ENCODE measurements at places on chromosomes 13 and 19. TPM values are rescaled to one million over a fixed set of nuclear protein-coding genes. Genes with fewer than 3 reads are reported as not detected.

Gene CYP4F3
- 16.7 TPM for total RNA-seq

Gene PTPRH
- total RNA-seq, result 43.2 TPM

Gene SPART
- total RNA-seq, result not detected

Gene ZNF837
- 0.81 TPM for total RNA-seq

Gene ZNF776
- total RNA-seq, result 21.6 TPM

GRCh38 chr13:75792526-75793187 is 156.5 kb downstream of the LMO7 start:
- H3K27me3 ChIP-seq, result no peaks in the 10 kb centered on the region
- no peak overlapping the region for H3K4me3 ChIP-seq
- DNase-seq, result peak; percentile 9
- peaks cover 9% of the 10 kb centered on the region for H3K4me1 ChIP-seq
- H3K27ac ChIP-seq, result no peak overlapping the region

DNA sequence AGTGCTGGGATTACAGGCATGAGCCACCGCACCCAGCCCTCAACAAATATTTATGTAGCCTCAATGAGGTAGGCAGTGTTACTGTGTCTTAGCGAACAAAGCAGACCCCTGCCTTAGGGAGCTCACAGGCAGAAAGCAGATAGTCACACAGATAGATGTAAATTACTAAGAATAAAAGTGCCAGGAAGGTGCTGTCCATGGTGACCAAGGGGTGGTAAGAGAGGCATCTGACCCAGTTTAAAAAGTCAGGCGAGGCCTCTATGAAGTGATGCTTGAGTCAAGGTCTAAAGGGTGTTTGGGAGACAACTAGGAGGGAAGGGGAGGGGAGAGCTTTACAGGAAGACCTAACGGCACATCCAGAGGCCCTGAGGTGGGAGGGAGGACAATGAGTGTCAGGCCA is 12.4 kb upstream of the CACNG7 start:
- DNase-seq, result no peak
- H3K4me3 ChIP-seq, result no peak overlapping the region
- H3K4me1 ChIP-seq, result peaks cover 8% of the 10 kb centered on the region
- peaks cover 75% of the 10 kb centered on the region for H3K36me3 ChIP-seq

- H3K27ac ChIP-seq, result no peak overlapping the region
- DNase-seq, result no peak
- no peaks in the 10 kb centered on the region for H3K27me3 ChIP-seq
- H3K4me3 ChIP-seq, result no peak overlapping the region
- H3K4me1 ChIP-seq, result no peaks in the 10 kb centered on the region
These were observed 87.6 kb upstream of the ZNF91 start for GRCh38 chr19:23482829-23483228.

- no peaks in the 10 kb centered on the region for H3K4me1 ChIP-seq
- H3K27me3 ChIP-seq, result no peaks in the 10 kb centered on the region
- H3K4me3 ChIP-seq, result no peak overlapping the region
- DNase-seq, result no peak
- peaks cover 8% of the 10 kb centered on the region for H3K36me3 ChIP-seq
These were observed 6.2 kb upstream of the SHD start for GRCh38 chr19:4272894-4273293.

- H3K36me3 ChIP-seq, result no peaks in the 10 kb centered on the region
- H3K4me3 ChIP-seq, result no peak overlapping the region
- H3K27me3 ChIP-seq, result no peaks in the 10 kb centered on the region
- no peak for DNase-seq
- peaks cover 7% of the 10 kb centered on the region for H3K4me1 ChIP-seq
These were observed 7.9 kb downstream of the ZIC2 start for GRCh38 chr13:99989276-99990125.

DNA sequence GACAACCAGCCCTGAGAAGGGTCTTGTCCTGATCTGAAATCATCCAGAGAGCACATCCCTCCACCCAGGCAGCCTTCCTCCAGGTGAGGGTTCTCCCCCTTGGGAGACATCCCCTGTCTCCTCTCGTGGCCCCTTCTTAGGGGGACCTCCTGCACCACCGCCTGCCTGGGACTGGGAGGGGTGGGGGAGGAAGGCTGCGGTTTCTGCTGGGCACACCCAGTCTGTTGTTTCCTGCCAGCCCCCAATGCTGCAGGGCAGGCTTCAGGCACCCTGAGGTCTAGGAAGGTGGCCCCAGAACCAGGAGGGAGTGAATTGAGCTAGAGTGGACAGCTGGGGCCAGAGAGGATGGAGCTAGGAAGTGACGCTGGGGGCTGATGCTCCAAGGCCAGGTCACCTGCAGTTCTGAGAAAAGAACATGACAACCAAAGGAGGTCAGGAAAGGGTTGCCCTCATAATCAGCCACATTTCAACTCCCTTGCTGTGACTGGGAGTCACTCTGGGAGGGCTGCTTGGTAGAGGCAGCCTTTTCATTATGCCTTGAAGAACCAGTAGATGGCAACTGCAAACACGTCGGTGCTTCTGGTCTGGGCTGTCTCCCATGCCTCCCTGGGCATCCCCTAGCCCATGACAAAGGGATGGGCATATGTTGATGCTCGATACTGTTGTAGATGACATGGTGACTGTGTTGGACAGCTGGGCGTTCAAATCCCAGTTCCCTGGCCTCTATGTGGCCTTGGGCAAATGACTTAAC is 1.4 kb downstream of the ARHGEF18 start:
- no peaks in the 10 kb centered on the region for H3K36me3 ChIP-seq
- peaks cover 33% of the 10 kb centered on the region for H3K27me3 ChIP-seq
- H3K4me3 ChIP-seq, result no peak overlapping the region
- no peak for DNase-seq
- H3K4me1 ChIP-seq, result peaks cover 8% of the 10 kb centered on the region

DNA sequence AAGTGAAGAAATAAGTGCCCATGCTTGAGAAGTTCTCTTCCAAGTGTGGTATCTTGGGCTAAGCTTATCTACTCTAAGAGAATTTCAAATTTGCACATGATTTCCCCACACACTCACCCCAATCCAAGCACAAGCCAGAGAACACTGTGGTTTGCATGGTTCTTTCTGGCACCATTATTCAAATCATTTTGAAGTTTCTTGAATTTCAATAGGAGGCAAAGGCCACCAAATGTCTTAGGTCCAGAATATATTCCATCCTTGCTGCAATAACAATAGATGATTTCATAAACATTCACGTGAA is 359.7 kb downstream of the IRS2 start:
- H3K4me1 ChIP-seq, result no peaks in the 10 kb centered on the region
- H3K27ac ChIP-seq, result no peak overlapping the region
- H3K4me3 ChIP-seq, result no peak overlapping the region
- no peak for DNase-seq
- H3K27me3 ChIP-seq, result no peaks in the 10 kb centered on the region

DNA sequence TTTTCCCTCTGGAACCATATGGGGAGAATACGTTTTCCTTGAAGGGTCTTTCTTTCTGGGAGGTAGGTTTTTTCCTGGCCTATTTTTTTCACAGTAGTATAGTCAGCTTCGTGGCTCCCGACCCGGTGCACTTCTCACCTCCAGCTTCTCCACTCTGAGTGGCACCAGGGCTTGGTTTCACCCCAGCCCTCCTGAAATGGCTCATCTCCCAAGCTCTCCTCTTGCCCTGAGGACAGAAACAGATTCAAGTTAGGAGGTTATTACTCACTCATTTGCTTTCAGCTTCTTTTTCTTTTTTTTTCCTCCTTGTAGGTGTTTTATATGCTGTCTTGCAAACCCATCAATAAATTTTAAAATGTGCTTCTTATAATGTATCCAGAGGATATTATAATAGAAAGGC is 199.3 kb downstream of the RFC3 start:
- no peak overlapping the region for H3K4me3 ChIP-seq
- H3K27me3 ChIP-seq, result no peaks in the 10 kb centered on the region
- DNase-seq, result no peak
- no peaks in the 10 kb centered on the region for H3K36me3 ChIP-seq

DNA sequence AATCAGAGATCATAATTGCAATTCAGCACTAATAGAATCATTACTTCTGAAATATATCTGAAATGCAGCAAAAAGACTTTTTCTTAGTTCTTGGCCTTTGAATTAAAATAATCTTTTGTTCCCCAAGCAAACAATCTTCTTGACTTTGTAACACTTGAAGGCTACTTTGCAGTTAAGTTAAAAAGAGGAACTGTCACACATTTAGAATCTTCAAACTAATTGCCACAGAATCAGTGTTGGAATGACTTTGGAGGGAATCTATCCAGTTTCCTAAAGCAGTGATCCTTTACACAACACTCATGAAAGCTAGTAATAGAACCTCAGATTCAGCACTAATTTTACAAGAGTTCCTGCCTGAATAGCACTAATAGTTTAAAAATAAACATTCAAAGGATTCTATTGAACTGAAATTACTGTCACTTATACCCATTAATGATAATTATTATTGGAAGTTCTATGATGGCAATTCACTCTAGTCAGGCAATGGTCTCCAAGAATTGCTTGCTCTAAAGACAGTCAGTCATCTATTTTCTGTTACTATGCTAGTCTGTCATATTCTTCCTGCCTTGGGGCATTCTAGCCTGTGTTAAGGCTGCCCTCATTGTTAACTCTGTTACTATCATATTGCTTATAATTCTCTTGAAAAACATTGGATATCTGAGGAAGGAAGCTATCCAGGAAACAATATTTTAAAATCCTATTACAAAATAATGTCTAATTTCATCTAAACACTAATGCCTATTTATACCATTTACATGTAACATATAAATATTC is 362.4 kb downstream of the DIAPH3 start:
- H3K4me1 ChIP-seq, result no peaks in the 10 kb centered on the region
- H3K27me3 ChIP-seq, result no peaks in the 10 kb centered on the region
- H3K36me3 ChIP-seq, result no peaks in the 10 kb centered on the region
- DNase-seq, result no peak

DNA sequence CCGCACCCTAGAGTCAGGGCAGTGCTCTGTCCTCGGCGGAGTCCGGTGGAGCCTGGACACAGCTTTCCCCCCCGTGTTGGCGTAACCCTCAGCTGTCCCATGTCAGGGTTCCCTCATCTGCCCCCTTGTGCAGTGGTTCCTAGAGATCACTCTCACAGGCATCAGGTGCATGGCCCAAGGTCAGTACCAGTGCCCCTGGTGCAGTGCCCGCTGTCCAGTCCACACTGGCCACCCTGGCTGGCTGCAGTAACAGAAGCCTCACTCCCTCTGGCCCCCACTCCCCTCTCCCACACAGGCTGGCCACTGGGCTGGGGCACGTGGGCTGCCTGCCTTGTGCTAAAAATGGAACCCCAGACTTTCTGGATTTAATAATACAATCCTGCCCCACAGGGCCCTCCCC is 49.6 kb upstream of the C1QTNF9B start:
- no peaks in the 10 kb centered on the region for H3K36me3 ChIP-seq
- no peak overlapping the region for H3K4me3 ChIP-seq
- DNase-seq, result no peak
- H3K4me1 ChIP-seq, result no peaks in the 10 kb centered on the region
- no peaks in the 10 kb centered on the region for H3K27me3 ChIP-seq

- peak overlapping the region; percentile 84 for H3K4me3 ChIP-seq
- no peak for DNase-seq
- H3K36me3 ChIP-seq, result peaks cover 63% of the 10 kb centered on the region
These were observed 1.9 kb upstream of the VASP start for GRCh38 chr19:45505151-45505995.

DNA sequence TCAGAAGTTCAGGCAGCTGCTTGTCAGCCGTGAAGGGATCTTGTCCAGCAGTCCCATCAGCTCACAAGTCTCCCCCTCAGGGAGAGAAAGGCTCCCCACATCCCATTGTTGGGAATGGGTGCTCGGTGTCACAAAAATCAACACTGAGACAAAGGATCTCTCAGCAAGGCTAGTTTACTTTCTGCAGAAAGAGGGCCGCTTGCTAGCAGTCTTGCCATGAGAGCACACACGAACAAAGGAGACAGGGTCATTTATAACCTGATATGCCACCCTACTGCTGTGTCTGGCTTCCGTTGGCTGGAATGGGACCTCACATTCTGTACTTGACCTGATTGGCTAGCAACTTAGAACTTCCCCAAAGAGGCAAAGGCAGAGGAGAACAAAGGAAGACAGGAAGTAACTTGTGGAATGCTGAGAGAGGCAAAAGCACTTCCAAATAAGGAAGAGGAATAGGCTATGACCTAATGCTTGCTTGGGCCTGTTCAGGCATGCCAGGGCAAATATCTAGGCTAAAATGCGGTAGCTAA is 8.7 kb upstream of the IGFL3 start:
- peaks cover 54% of the 10 kb centered on the region for H3K27me3 ChIP-seq
- peak; percentile 45 for DNase-seq
- peaks cover 16% of the 10 kb centered on the region for H3K4me1 ChIP-seq
- H3K27ac ChIP-seq, result no peak overlapping the region

- no peak overlapping the region for H3K27ac ChIP-seq
- H3K36me3 ChIP-seq, result no peaks in the 10 kb centered on the region
- DNase-seq, result no peak
- no peaks in the 10 kb centered on the region for H3K27me3 ChIP-seq
- peaks cover 8% of the 10 kb centered on the region for H3K4me1 ChIP-seq
These were observed 50.7 kb downstream of the NDFIP2 start for GRCh38 chr13:79531542-79532254.

DNA sequence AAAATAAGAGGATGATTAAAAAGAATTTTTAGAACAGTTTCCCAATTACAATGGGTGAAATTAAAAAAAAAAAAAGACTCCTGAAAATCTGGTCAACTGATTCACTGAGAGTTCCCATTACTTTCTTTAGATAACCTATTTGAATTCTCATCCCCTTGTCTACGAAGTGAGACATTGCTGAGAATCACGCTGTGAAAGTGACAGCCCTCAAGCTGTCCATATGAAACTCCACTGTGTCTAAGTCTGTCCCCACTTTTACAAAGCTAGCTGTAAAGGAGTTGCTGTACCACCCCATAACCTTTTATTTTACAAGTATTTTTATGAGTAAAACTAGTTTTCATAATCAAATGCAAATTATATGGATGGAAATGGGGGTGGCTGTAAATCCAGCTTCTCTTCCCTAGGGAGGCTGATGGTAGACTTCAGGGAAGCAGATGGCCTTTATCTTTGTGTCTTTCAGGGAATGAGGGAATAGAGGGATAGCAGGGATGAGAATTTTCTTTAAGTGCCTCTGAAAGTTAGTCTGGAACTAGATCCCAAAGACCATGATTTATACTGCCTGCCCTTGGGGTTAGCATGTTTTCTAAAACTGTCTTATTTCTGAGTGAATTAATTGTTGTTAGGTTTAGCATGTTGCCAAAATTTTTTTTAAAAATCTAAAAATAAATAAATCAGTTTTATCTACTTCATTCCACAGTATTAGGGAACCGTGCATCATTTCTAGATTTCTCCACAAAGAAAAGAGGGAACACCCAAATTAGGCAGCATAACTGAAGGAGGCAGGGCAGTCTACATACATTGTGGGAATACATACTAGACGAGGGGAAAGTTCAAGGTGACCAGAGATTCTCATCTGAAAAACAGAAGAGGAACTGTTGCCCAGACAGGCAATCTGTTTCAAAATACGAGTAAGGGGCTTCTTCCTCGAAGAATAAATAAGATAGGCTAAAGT is 1219.1 kb downstream of the UQCRFS1 start:
- H3K27me3 ChIP-seq, result peaks cover 12% of the 10 kb centered on the region
- DNase-seq, result no peak
- no peaks in the 10 kb centered on the region for H3K36me3 ChIP-seq

- H3K4me1 ChIP-seq, result no peaks in the 10 kb centered on the region
- H3K27ac ChIP-seq, result no peak overlapping the region
- no peak overlapping the region for H3K4me3 ChIP-seq
These were observed 14.0 kb upstream of the URI1 start for GRCh38 chr19:29927944-29928625.
